ENCODE measurements at places on chromosomes 6 and 20.

- DNase-seq: no peak
Observed at GRCh38 chr6:44047179-44047546, 80.1 kb downstream of the MRPL14 start.

DNA sequence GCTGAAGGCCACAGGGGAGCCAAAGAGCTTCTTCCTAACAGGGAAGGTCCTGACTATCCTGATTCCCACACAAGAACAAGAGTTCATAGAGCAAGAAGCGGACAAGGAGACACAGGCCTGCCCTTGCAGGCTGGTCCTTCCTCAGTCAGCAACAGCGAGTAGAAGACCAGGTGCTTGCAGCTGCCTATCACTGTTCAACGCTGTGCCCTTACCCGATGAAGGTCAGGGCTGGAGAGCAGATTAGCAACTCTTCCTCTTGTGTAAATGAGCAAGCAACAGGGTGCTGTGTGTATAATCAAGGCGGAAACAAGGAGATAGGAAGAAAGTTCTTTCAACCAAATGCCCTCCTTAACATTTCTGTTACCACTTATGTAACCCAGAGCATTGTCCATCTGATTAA, 115.3 kb upstream of the SPACA1 start:
- no peak for DNase-seq

GRCh38 chr20:53194306-53195290, 222.4 kb downstream of the TSHZ2 start:
- no peak for DNase-seq

DNA sequence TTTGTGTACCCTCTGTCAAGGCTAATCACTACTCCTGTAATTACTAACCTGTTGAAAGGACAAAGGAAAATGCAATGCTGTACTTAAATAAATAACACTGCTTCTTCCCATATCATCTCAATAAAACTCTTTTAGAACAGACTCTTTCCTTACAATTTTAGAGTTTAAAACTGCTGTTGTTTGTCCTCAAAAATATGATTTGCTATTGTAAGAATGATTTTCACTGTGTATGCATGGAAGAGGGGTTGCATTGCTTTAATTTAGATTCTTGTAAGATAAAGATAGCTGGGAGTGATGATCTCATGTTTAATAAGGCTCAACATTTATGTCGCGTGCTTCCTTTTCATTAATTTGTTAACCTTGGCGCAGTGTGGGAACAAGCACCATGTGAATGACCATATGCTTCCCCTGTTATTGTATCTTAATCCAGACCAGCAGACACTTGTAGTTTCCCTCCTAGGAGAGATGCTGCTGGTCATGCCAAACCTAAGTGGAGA, 89.8 kb upstream of the ATXN1 start:
- no peak for DNase-seq

DNA sequence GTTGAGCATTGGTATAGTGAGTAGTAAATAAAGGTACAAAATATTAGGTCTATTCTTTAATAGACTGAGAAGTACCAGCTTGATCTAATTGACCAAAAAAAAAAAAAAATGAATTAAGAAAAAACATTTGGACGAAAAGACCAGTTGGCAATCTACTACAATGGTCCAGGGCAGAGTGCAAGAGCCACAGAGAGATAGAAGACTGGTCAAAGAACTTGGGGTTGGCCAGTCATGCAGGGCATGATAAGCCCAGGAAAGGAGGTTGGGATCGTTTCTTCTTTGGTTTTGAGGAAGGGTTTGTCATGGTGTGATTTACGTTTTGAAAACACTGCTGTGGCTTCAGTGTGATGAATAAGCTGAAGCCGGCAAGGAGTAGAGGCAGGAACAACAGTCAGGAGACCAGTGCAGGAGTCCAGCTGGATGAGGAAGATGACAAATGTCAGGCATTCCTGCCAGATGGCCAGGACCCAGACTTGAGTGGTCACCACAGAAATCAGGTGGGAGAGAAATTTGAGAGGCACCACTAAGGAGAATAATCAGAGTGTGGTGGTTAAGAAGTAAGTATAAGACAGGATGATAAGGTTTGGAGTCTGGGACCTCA, 14.0 kb downstream of the SMLR1 start:
- DNase-seq: no peak

- no peak for DNase-seq
Observed at GRCh38 chr20:38825901-38826625, 20.6 kb downstream of the PPP1R16B start.

DNA sequence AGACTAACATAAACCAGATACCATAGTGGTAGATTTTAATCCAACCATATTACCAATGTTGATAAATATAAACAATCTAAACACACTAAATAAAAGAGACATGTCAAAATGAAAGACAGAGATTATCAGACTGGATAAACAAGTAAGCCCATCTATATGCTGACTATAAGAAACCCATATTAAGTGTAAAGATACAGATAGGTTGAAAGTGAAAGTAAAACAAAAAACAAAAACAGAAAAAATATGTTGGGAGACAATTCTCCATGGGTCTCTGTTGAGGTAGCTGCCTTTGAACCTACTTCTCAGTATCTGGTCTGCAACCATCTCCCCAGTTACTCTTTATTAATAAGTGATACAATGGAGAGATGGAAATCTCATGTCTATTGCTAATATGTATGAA, 21.2 kb downstream of the REV3L start:
- no peak for DNase-seq

DNA sequence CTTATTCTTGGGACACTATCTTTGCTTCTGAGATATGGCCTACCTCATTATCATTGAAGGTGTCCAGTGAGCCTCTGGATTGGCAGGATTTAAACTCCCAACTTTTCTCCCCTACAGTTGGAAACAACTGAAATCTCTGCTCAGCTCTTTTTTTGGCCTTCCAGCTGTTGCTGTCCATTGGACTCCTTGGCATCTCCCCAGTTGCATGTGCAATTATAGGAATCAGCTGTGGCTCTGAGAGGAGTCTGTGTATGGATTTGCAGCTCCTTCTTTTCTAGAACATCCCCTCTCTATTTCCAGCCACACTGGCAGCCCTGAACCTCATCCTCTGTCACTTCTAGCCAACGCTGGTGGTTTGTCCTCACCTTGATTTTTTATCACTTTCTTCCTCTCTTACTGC, 21.2 kb downstream of the RAB22A start:
- no peak for DNase-seq

DNA sequence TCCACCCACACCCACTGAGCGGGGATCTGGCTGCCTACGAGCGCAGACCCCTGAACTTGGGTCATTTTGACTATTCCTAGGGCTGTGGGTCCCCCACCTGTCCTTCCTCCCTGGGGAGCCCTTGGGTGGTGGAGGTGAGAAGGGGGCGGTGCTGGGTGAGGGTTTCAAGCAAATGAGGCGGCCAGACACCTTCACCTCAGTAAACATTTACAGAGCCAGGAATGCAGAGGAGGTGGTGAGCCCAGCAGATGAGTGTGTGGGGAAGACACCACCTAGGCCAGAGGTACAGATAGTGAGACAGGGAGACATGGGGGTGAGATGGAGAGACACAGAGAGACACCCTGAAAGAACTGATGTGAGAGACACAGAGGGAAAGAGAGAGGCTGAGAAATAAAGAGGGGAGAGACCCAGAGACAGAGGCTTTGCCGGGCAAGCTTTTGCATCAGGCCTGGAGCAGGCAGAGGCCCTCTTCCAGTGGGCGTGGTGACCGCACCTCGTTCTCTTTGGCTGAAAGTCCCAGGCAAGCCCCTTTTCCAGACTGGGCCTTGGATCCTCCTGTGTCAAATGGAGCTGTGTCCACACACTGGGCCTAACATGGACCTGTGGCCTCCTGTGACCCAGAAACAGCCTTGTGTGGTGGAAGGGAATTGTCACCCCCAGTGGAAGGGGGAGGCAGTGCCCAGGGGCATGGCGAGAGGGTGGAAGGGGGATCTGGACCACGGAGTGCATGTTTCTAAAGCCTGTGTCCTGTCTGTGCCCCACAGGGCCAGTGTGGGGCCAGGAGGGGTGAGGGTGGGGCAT, 29.7 kb downstream of the CEBPB start:
- no peak for DNase-seq

Data from activated CD4-positive, alpha-beta T cell treated with anti-CD3 and anti-CD28 coated beads, Interleukin-2, amount 50 U/mL, for 4 hours (primary cell).